ENCODE measurements at places on chromosomes 13 and 19.

- DNase-seq, result peak; percentile 26
These were observed 75.9 kb downstream of the ESD start for GRCh38 chr13:46721054-46721453.

DNA sequence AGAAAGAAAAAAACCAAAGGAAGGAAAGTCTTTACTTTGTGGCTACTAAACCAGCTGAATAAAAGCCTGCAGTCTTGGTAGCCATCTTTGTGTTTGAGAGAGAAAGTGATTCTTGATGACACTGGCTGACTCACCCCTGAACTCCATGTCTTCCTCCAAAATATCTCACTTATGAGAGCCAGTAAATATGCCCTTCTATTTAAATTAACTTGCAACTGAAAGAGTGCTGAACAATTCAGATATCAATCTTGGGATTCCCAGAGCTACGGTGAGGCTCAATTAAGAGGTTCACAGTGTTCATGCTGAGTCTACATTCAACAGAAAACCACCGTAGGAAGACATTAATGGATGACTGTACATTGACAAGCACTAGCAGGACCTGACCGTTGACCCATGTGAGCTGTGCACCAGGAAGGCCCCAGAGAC is 57.9 kb downstream of the KCTD12 start:
- DNase-seq, result no peak

GRCh38 chr13:106095919-106096318 is 439.5 kb downstream of the EFNB2 start:
- DNase-seq, result no peak

DNA sequence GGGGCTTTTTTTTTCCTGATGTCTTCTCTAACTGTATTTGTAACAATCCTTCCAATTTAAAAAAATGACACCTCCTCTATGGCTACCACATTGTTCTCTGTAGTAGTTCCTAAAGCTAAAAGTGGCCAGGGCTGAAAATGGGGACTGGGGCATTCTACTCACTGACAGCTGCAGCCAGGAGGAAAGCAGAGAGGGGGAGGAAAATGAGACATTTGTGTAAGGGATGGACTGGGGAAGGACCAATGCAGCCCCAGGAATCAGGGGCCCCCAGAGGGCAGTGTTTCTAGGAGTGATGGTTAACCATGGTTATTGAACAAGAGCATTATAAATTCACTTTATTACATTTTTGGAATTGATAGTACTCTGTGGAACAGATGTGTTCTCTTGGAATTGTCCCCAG is 34.3 kb upstream of the C1QTNF9 start:
- DNase-seq, result no peak

DNA sequence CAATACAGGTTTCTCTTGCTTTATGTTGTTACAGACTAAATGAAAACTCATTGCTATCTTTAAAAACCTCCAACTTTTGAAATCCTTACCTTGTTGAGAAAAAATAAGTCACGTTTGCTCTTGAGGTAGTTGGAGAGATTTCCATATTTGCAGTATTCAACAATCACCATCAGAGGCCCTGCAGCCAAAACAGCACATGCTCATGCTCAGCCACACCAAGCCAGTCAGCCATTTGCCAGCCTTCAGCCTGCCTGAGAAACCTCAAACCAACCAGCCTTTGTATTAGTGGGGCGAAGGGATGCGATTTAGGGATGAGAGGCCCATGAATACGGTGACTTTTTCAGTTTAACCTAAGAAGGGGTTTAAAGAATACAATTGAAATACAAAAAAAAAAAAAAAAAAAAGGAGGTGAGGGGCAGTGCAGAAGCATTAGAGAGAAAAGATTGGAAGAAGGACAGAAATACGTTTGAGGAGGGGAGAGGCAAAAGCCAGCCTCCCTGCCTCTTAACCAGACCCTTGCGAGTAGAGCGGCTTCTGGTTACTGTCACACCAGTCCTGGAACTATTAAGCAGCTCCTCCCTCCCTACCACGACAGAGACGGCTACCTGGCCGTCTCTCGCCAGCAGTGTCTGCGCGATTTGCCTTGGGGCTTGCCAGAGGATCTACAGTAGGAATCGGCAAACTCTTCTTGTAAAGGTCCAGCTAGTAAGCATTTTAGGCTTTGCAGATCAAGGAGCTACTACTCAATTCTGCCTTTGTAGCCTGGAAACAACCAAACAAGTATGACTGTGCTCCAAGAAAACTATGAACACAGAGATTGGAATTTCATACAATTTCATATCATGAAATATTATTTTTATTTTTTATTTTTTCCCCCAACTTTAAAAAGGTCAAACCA is 167.3 kb downstream of the FLT1 start:
- no peak for DNase-seq

DNA sequence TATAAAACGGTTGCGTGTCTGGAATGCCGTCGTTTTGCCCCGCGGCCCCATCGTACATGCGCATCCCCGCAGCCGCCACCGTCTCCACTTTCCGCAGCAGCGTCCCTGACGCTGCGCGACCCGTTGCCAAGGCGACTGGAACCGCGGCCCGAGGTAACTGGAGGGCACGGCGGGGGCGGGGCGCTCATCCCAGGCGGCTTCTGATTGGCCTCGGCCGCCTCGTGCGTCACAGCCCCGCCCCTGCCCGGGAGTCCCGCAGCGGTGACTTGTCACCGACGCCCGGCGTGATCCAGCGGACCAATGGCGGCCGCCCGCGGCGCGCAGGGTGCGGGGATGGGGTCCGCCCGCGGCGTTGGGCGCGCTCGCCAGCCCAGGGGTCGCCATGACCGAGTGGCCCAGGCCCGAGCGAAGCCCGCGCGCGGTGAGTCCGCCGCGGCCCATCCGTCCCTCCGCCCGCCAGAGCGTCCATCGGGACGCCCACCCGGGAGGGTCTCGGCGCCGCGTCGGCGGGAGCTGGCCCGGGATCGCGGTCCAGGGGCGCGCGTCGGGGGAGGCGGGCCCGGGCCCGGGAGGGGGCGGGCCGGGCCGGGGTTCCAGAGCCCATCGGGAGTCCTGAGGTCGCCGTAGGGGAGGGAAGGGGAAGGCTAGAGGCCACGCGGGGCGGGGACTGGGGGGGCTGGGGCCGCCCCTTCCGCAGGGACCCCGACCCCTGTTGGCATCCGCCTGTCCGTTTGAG is at the start of gene ZSCAN1:
TSS of gene ZSCAN1 (plus strand) at position 285 of the 736 bp plus-strand sequence. CDS start 3,812 bp downstream, outside the sequence.
- DNase-seq, result no peak

DNA sequence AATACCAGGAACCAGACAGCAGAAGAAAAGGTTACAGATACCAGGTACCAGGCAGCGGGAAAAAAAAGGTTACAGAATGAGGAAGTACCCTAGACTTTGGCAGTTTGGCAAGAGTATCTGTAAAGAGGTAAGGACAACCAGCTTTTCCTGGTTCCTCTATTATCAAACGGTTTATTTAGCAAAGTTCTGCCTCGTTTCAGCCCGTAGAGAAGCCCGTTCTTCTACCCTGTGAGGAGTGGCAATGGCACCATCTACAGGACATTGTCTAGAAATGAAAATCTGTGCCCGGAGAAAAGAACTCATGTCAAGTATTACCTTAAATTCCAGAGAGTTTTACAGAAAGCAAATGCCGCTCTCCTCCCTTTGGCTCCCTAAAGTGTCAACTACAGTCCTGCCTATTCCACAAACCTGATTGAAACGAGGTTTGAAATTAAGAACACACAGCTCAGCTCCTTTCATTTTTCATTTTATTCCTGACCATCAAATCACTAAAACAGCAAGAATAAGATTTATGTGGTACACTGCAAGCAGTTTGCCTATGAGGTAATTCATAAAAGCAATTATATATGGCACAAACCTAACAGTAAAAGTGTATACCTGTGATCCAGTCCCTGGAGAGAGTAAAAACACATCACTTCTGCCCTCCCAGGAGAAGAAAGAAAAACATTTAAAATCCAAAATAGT is 226.3 kb downstream of the SLC7A1 start:
- peak; percentile 20 for DNase-seq

GRCh38 chr13:106047859-106048258 is 487.6 kb downstream of the EFNB2 start:
- no peak for DNase-seq

DNA sequence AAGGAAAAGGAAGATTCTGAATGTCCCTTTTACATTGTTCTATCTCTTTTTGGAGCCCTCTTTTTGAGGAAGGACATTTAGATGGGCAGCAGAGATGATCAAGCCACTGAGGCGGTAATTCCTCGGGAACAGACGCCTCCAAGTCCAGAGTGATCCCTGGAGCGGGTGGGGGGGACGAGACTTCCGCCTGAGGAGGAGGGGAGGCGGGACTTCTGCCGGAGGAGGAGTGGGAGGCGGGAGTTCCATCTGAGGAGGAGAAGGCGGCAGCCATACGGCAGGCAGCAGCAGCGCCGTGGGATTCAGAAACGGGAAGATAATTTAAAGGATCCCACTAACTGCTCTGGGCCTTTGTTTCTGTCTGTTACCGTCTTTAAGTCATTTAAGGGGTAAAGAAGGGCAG is 37.6 kb upstream of the CD177 start:
- no peak for DNase-seq

- no peak for DNase-seq
These were observed 50.2 kb downstream of the PEPD start for GRCh38 chr19:33471111-33471996.

DNA sequence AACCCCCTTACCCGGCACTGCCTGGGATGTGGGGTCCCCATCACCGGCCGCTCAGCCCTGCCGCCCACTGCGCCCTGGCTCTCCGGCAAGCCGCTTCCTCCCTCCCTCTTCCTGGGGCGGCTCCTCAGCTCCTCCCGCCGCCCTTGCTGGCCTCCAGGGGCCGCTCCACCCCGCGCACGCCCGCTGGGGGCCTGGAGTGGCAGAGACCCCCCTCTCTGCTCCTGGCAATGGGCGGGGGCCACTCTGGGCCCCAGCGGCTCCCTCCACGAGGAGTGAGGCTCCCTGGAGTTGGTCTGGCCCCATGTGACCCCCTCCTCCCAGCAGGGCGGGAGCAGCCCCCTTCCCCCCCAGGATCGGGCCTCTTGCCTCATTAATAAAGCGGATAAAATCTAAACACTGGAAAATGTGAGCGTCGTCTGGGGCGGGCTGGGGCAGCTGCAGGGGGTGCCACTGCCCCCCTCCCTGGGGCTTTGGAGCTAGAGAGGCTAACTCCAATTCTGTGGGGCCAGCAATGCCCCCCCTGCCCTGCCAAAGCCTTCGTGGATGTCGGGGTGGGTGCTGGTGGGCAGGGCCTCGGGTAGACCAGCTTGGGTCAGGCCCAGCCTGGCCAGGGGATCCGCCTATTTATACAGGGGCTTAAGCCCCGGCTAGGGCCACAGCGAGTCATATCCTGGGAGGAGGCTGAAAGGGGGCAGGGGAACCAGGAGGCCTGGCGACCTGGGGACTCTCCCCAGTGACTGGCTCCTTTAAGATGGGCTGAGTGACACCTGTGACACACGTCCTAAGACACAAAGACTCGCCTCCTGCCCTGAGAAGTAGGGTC is at the start of gene PTGER1:
TSS of gene PTGER1 (minus strand) at position 104 of the 823 bp plus-strand sequence. CDS start 1,034 bp downstream, outside the sequence.
- DNase-seq, result no peak

- DNase-seq, result no peak
These were observed 16.8 kb downstream of the MPND start for GRCh38 chr19:4360081-4360569.

- DNase-seq, result no peak
These were observed 3.9 kb downstream of the SHKBP1 start for GRCh38 chr19:40580619-40581018.

DNA sequence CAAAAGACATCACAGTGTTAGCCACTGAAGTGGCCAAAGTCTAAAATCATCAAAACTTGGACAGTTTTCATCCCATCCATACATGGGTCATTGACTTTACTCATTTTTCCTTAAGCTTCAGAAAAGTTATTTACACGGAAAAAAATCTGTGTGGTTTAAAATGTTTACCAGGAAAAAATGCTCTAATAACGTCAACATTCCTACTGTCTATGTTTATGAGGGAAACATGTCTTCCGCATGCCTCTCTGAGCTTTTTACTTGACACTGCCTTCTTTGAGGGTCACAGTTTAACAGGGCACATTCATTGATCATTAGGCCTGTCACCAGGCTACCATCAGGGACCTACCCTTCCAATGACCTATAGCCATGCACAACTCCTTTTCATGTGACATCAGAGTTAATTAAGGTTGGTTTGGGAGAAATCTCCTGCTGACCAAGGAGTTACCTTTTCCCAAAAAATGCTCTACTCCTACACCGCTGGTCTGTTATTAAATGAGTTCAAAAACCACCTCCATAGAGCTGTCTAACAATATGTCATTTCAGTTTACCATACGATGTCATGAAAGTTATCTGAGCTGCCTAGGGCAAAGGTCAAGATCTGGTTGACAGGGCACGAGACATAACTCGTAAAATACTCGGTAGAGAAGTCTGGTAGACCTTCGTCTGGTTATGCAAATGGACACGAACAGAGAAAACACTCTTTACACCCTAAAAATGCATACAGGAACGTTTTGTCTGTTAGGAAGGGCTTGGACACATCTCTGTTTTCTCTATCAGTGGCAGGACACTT is 17.8 kb downstream of the FLT1 start:
- no peak for DNase-seq

GRCh38 chr19:46678110-46678732 is 17.2 kb upstream of the DACT3 start:
- peak; percentile 65 for DNase-seq

DNA sequence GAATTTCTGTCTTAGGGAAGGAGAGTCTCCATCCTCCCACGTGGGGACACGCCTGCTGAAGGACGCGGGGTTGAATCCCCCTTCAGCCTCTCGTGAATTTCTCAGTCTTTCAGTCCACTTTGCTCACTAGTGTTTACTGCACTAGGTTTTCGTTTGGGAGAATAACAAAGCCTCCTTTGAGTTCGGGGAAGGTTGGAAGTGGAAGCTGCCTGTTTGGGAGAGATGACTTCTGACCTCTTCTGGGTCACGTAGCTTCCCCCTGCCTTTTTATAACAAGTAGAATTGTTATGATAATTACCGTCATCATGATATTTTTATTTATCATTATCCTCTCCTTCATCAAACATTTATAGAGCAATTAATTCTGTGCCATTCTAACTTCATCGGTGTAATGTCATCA is 60.7 kb downstream of the ATP11A start:
- no peak for DNase-seq

GRCh38 chr13:79522583-79522982 is 41.6 kb downstream of the NDFIP2 start:
- DNase-seq, result peak; percentile 81

GRCh38 chr13:99370481-99371275 is 63.5 kb upstream of the GPR183 start:
- DNase-seq, result no peak

- DNase-seq, result no peak
These were observed 445.5 kb upstream of the SGCG start for GRCh38 chr13:22735011-22735995.
